Cerebellum (tissue), 4 donors: ENCODE measurements at places on chromosomes 3 and 15.

DNA sequence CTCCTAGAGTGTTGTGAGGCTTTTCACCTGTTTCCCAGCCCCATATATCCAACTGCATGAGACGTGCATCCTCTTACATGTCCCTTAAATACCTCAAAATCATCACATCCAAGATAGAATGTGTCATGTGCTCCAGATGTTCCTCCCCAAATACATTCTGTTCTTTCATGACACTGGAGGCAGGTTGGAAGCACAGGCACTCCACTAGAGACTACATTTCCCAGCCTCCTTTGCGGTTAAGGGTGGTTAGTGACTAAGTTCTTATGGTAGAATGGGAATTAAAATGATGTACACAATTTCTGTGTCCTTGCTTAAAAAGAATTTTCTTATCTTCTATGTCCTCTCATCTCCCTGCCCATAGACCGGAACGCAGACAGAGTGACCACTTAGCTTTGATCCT, 34.3 kb downstream of the TMEM40 start:
- no peak for DNase-seq

GRCh38 chr15:72163719-72164118, 33.9 kb downstream of the GRAMD2A start:
- DNase-seq: peak; percentile 66

DNA sequence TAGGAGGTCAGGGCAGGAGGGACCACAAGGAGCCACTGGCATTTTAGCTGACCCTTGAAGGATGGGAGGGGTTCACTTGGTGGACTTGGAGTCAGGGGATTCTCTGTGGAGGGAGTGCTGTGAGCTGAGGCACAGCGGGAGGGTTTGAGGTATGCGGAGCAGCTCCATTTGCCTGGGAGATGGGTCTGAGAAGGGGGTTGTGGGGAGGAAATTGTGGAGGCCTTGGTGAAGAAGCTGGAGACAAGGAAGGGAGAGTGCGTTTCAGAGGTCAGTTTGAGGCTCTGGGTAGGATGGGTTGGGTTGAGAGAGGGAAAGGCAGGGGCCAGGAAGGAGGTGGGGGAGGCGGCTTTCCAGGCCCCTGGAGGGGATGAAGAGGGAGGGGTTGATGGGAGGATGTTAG, 20.2 kb downstream of the PLEKHO2 start:
- DNase-seq: no peak

- DNase-seq: no peak
Observed at GRCh38 chr3:174581558-174581957, 277.6 kb upstream of the NAALADL2 start.

- DNase-seq: no peak
Observed at GRCh38 chr3:11583235-11583634, 60.5 kb downstream of the VGLL4 start.

- no peak for DNase-seq
Observed at GRCh38 chr3:190716211-190716610, 146.3 kb downstream of the GMNC start.

- DNase-seq: no peak
Observed at GRCh38 chr15:99121691-99122410, 17.0 kb downstream of the SYNM start.

DNA sequence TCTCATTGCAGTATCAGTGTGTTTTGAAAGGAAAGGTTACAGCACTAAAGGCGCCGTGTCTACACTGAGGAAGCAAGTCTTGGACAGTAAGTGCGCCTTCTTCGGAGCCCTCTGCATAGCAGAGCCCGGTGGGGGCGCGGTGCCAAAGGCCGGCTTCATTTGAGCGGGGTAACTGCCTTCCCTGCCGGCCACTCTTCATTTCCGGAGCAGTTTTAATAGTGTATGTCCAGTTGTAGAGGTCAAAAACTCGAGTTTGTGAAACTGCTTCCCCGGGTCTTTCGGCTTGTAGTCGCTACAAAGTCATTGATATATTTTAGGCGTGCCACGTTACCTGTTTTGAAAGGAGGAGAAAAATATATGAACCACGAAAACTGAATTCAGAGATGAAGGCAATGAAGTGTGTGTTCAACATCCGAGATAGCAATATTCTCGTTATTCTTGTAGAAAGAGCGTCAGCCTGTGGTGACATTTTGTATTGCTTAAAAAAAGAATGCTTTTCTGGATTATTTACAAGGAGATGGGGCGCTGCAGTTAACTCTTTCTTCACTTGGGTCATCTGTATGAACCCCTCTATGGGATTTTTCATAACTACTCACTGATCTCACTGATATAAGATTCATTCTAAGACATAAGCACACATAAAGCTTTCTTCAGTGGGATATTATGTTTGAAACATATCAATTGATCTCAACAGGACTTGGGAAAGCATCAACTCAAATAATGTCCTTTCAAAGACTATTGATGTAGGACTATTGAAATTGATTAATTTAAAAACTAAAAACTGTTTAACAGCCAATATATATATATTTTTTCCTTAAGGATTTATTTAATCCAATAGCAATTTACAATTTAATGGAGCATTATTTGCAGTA, 3.0 kb downstream of the ALCAM start:
- no peak for DNase-seq

- DNase-seq: peak; percentile 65
Observed at GRCh38 chr3:58463181-58463941, 28.5 kb upstream of the KCTD6 start.

DNA sequence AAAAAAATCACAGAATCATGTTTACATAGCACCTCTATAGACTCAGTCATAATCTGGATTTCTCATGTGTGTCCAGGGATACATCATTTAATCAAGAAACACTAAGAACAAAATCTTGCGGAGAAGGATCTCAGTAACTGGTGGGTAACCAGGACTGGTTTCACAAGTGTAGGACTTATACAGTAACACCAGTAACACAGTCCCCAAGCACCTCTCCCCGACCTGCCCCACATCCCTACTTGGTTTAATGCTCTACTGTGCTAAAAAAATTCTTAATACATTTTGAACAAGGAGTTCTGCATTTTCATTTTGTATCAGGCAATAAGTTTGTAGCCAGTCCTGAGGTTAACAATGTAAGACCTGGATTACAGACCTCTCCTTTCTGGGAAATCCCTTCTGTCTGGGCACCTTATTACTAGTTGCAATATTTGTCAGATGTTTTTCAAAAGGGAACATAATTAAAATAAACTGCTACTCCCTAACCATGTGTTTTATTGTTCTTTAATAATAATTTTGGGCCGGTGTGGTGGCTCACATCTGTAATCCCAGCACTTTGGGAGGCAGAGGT, 57.6 kb upstream of the BBX start:
- no peak for DNase-seq

- DNase-seq: no peak
Observed at GRCh38 chr15:62020576-62021160, 39.6 kb downstream of the VPS13C start.

GRCh38 chr3:52523386-52524257, 10.0 kb downstream of the NT5DC2 start:
- peak; percentile 39 for DNase-seq

GRCh38 chr15:25864966-25865365, 1.8 kb upstream of the ATP10A start:
- no peak for DNase-seq

GRCh38 chr15:62989366-62990055, 53.0 kb upstream of the TPM1 start:
- no peak for DNase-seq

DNA sequence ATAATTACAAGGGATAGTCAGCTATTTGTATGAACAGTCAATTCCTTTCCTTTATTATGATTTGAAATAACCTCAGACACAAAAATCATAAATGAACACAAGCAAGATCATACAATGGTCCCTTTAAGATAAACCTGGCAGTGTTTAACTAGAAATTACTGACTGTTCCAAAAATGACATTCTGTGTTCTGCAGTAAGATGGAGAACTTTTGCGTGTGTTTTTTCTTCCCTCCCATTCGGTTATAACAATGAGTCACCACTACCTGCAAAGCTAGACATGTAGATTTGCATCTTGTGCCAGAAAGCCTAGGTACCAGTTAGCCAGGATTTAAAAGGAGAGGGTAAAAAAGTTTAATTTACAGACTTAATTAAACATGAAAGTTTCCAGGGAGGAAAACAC, 248.2 kb upstream of the ADAMTS9 start:
- no peak for DNase-seq

DNA sequence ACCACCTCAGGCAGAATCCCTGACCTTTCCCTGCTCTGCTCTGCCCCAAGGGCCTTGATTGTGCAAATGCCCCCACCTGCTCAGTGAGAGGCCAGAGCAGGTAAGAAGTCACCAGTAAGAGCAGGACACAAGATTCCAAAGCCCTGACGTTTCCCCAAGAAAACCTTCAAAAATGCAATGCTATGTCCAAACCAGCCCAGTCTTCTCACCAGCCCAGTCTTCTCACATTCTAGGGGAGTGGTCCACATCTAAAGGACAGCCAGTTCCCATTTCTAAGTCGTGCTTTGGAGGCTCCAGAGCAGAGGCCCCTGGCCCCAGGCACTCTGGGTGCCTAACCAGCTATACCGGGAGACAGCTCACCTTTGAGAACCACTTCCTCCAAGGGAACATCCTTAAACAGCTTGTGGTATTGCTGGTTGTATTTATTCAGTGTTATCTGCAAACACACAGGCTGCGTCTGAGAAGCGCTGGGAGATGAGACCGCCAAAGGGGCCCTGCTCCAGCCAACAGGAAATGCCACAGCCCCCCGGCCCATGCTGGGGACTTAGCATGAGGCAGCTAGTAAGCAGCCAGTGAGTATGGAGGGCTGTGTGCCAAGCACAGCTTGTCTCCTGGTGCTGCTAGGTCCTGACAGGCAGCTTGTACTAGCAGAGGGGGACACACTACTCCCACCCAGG, 29.3 kb downstream of the GRAMD2A start:
- peak; percentile 31 for DNase-seq

DNA sequence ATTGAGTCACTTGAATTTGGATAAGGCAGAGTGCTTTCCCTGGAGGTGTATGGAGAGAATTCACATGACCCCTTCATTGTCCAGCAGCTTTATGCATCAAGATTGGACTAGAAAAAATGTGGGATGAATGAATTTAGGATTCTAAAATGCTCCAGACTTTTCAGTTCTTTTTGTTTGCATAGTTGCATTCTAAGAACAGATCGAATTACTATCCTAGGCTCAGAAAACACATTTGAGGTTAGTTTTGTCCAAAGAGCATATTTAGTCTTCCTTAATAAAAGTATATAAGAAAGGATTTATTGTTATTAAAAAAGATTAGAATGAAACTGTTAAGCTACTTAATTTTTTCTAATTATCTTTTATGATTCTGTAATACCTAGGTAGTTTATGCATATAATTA, 127.4 kb downstream of the UBE2E2 start:
- no peak for DNase-seq

- DNase-seq: no peak
Observed at GRCh38 chr3:195570344-195570743, 13.4 kb downstream of the APOD start.

DNA sequence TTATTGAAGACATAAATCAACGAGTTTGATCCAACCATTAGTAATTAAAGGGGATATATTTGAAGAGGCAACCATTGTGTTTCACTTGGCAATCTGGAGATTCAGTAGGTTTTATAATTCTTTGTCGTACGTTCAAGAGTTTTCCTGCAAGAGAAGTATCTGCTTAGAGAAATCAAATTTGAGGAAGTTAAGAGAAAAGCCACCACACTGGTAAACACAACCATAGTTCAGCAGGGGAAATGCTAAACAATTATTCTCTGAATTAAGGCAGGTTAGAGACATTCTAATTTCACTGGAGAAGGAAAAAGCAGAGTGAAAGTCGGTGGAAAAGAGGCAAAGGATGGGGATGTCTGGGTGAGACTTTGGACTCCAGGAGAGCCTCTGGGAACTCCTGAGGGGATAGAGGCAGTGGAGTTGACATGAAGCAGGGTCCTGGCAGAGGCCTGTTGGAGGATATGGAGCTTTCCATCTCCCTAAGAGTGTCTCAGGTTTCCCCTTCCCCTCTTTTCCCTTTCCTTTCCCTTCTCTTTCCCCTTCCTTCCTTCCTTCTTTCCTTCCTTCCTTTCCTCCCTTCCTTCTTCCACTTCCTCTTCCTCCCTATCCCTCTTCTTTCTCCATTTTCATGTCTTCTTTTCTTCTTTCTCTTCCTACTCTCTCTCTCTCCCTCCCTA, 26.5 kb downstream of the SPINK8 start:
- no peak for DNase-seq

GRCh38 chr3:12904951-12905315, 63.6 kb upstream of the RPL32 start:
- DNase-seq: no peak

GRCh38 chr3:11494131-11494916, 149.4 kb downstream of the VGLL4 start:
- no peak for DNase-seq

GRCh38 chr3:136818769-136819391, at the start of gene SLC35G2:
SLC35G2 (plus strand) TSS chr3:136819126; CDS start chr3:136854461, 35,335 bp downstream.
- peak; percentile 70 for DNase-seq

GRCh38 chr15:100005715-100006114, 272.5 kb upstream of the LYSMD4 start:
- DNase-seq: no peak

DNA sequence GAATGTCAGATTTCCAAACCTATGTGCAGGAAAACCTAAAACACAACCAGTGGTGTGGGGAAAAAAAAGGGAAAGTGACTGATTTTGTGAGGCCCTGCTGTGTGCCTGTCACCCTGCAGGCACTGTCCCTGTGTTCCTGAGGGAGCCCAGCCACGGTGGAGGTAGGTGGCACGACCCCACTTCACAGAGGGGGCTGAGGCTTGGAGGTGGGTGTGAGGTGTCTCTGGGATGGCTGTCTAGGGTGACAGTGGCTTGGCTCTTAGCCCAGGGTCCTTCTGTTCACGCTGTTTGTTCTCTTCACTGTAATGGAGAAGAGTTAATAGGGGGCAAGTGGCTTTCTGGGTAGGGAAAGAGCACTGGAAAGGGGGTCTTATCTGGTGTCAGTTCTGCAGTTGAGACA, 22.6 kb downstream of the RASGRF1 start:
- DNase-seq: no peak

- no peak for DNase-seq
Observed at GRCh38 chr3:264394-265156, 68.0 kb downstream of the CHL1 start.

GRCh38 chr3:156643729-156644389, 30.5 kb upstream of the TIPARP start:
- DNase-seq: no peak

- DNase-seq: no peak
Observed at GRCh38 chr3:45979378-45979777, 16.2 kb downstream of the FYCO1 start.

GRCh38 chr3:106161246-106161645, 292.4 kb upstream of the CBLB start:
- no peak for DNase-seq

GRCh38 chr3:192433704-192434103, 293.6 kb downstream of the FGF12 start:
- no peak for DNase-seq

DNA sequence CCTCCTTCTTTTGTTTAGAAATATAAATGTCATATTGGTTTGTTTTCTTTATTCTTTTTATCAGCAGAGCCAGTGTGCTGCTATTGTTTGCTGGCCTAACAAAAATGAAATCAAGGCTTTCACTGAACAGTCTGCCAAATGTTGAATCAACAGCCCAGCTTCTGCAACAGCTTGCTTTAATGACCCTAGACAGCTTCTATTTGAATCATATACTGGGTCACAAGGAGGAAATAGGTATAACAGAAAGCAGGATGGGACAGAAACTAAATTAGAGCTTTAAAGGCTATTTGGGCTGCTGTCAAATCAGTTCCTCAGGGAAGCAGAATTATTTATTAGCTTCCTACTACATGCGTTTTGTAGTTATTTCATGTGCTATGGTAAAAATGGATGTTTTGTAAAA, 12.1 kb upstream of the DNAJC13 start:
- no peak for DNase-seq

GRCh38 chr3:61354604-61355003, 103.4 kb upstream of the FHIT start:
- no peak for DNase-seq
